CD8-positive, alpha-beta memory T cell (primary cell): ENCODE measurements at places on chromosomes 11 and 22. TPM values are rescaled to one million over a fixed set of nuclear protein-coding genes. Genes with fewer than 3 reads are reported as not detected.

Gene FUT4
- 7.9 TPM for total RNA-seq

DNA sequence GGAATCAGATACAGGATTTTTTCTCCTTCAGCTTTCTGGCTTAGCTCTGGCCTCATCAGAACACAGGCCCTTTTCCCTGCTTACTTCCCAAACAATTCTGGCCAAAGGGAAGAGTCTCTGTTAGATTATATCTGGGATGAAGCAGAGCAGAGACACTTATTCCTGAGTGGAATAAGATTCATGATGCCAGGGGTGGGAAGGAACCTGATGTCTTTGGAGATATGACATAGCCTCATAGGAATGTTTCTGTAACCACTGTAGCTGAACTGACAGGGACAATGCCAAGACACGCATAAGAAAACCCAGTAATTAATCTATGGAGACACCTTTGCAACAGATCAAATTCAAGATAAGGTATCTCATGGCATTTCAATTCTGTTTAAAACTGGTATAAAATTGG, 177.1 kb upstream of the RAG2 start:
- no peaks in the 10 kb centered on the region for H3K27me3 ChIP-seq
- DNase-seq, result no peak
- no peaks in the 10 kb centered on the region for H3K36me3 ChIP-seq
- no peaks in the 10 kb centered on the region for H3K4me1 ChIP-seq
- no peak overlapping the region for H3K27ac ChIP-seq

DNA sequence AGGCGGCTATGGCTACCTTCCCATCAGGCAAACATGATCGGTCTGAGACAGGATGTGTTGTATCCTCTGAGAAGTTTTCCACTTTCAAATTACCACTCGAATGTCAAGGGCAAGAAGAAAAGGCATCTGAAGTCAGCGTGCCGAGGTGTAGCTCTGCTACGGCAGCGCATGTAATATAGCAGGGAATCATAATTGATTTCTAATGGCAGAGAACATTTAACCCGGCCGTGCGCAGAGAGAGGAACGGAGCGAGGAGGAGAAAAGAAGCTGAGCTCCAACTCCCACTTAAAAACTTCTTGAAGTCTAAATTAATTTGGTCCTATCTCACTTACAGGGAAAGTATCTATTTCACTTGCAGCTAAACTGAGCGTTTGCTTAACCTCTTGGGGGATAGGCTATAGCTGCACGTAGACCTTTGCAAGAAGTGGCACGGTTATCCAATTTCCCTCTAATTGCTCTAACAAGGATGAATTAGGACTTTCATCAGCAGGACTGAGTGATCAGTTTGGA, 137.3 kb upstream of the KIRREL3 start:
- H3K4me1 ChIP-seq, result no peaks in the 10 kb centered on the region
- DNase-seq, result no peak
- H3K27ac ChIP-seq, result no peak overlapping the region
- no peaks in the 10 kb centered on the region for H3K36me3 ChIP-seq

DNA sequence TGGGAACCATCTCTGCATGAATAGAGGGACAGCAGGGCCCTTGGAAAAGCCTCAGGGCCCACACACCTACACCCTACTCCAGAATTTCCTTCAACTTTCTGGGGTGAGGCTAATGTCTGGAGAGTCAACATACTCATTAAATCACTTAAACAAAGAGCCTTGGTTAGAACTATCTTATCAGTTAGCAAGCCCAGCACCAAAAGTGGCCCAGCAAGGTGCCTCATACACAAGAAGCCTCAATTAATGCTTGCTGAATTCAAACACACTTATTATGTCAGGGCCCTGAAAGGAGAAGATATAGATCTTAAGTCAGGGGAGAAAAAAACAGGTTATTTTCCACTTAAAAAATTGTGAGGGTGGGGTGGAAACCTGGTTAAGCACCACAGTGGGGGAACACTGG, 61.4 kb downstream of the C11orf58 start:
- H3K27ac ChIP-seq, result no peak overlapping the region
- H3K4me3 ChIP-seq, result no peak overlapping the region
- no peaks in the 10 kb centered on the region for H3K27me3 ChIP-seq
- no peaks in the 10 kb centered on the region for H3K36me3 ChIP-seq

Gene KRTAP5-11
- total RNA-seq, result not detected

- H3K4me1 ChIP-seq, result no peaks in the 10 kb centered on the region
- no peaks in the 10 kb centered on the region for H3K36me3 ChIP-seq
- H3K27ac ChIP-seq, result no peak overlapping the region
Measured at GRCh38 chr11:117572129-117572528, 224.9 kb downstream of the DSCAML1 start.
